Memory B cell (primary cell): ENCODE measurements at places on chromosomes 13 and 19.

DNA sequence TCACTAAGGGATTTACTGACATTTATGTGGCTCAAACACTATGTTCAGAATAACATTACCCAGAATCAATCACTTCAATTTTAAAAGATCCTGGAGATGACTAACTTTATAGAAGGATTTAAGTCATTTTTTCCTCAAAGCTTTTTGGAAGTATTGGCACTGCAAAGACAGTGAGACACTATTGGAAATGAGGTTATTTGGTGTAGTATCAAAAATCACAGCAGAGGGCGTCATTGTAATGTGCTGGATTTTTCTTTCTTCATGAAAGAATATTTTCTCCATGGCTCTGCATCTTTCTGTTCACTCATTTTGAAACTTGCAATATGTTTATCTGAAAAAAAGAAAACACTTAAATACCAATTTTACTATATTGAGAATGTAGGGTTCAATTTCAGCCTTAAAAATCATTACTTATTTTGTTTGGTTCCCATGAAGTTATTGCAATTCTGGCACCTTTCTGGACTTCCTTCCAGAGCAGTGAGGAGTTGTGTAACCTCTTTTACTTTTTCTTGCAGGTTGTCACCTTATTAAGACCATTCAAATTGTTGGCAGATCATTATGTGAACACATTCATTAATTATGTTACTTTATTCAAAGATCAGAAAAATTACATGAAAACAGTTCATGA, 3.7 kb upstream of the CSNK1A1L start:
- peaks cover 4% of the 10 kb centered on the region for H3K27me3 ChIP-seq
- no peaks in the 10 kb centered on the region for H3K4me1 ChIP-seq
- H3K36me3 ChIP-seq: no peaks in the 10 kb centered on the region
- DNase-seq: no peak

GRCh38 chr13:76887076-76887563, 915 bp upstream of the KCTD12 start:
- no peak overlapping the region for H3K27ac ChIP-seq
- H3K27me3 ChIP-seq: peaks cover 1% of the 10 kb centered on the region

DNA sequence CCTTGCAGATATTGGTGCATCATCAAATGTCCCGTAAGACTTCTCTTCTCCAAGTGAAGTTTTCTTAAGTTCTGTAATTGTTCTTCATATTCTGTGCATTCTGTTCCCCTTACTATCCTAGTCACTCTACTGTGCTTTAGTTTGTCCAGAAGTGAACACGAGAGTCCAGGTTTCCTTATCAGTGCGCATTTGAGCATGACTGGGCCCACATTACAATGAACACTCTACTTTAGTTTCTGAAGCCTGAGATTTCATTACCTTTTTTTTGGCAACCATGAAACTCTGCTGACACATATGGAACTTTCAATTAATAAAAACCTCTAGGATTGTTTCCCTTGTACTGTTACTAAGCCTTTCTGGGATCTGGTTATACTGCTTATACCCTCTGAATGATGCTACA, 270.0 kb downstream of the KCNRG start:
- peaks cover 2% of the 10 kb centered on the region for H3K27me3 ChIP-seq
- no peak overlapping the region for H3K27ac ChIP-seq
- no peak for DNase-seq
- H3K4me3 ChIP-seq: no peak overlapping the region
- peaks cover 11% of the 10 kb centered on the region for H3K36me3 ChIP-seq

DNA sequence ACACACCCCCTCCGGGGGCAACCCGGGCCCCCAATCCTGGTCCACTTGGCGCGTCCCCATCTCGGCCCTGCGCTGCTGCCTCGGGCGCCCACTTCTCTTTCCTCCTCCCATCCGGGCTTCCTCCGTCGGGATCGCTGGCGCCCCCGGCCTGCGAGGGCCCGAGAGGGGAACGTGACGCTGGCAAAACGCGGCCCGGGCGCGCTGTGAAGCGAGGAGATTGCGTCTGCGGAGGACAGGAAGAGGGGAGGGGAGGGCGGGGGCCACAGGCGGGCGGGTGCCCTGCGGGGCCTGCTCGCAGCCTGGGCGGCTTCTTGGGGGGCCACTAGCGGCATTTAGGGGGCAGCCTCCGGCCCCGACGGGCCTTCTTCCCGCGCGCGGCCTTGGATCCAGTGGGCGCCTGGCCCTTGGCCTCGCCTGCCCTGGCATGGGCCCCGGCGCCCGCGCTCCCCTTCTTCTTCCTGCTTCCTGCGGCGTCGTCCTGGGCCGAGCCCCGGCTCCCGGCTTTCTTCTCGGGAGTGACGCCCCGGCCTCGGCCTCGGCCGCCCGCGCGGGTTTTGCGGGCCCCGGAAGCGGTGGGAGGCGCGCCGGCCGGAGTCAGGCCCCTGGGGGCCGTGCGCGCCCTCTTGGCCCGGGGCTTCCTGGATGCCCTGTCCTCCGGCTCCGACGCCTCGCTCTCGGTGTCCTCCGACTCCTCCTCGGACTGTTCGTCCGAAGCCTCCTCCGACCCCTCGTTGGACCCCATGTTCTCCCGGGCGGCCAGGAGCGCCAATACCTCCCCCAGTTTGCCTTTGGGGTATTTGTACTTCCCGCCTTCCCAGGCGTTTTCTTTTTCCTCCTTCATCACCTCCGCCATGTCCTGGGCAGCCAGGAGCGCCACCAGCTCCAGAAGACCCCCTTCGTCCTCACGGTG, 2.2 kb downstream of the PNMA8B start:
- peaks cover 42% of the 10 kb centered on the region for H3K27me3 ChIP-seq
- H3K36me3 ChIP-seq: no peaks in the 10 kb centered on the region
- H3K27ac ChIP-seq: peak overlapping the region; percentile 73
- H3K4me3 ChIP-seq: peak overlapping the region; percentile 80
- peaks cover 26% of the 10 kb centered on the region for H3K4me1 ChIP-seq

DNA sequence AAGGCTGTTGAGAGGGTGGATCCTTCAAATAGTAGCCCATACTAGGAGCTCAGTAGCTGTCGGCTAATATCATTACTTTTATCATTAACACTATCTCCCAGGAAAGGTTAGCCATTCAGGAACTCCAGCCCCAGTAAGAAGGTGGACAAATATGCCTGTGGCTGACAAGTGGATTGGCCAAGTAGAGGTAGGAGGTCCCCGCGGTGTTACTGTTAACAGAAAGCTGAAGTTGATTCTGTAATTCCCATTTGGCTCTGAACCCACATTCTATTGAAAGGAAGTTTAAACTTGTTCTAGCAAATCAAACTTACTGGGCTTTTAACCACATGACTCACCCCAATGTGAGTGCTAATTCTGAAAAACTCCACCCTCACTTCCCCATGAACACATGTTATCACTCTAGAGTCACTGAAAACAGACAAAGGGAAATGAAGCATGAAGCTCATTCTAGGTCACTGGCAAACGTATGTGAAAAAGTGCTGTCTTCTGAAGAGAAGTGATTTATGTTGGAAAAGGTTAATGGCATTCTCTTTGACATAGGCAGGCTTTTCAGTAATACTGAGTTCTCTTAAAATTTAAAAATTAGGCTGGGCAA, 273.5 kb downstream of the FGF14 start:
- H3K4me3 ChIP-seq: no peak overlapping the region
- no peaks in the 10 kb centered on the region for H3K27me3 ChIP-seq
- H3K36me3 ChIP-seq: no peaks in the 10 kb centered on the region
- H3K27ac ChIP-seq: no peak overlapping the region
- H3K4me1 ChIP-seq: no peaks in the 10 kb centered on the region
- no peak for DNase-seq

GRCh38 chr13:34748596-34748995, 193.5 kb upstream of the NBEA start:
- H3K4me1 ChIP-seq: no peaks in the 10 kb centered on the region
- no peak for DNase-seq
